ENCODE measurements at places on chromosomes 7 and 10.

- no peak for DNase-seq
Measured at GRCh38 chr7:1111156-1111555, 23.2 kb downstream of the GPER1 start.

GRCh38 chr7:148939128-148939755, 55.2 kb upstream of the EZH2 start:
- no peak for DNase-seq

GRCh38 chr10:55628260-55628701, 732.8 kb downstream of the ZWINT start:
- DNase-seq: no peak

GRCh38 chr10:4851176-4851575, 25.2 kb downstream of the AKR1E2 start:
- DNase-seq: no peak

DNA sequence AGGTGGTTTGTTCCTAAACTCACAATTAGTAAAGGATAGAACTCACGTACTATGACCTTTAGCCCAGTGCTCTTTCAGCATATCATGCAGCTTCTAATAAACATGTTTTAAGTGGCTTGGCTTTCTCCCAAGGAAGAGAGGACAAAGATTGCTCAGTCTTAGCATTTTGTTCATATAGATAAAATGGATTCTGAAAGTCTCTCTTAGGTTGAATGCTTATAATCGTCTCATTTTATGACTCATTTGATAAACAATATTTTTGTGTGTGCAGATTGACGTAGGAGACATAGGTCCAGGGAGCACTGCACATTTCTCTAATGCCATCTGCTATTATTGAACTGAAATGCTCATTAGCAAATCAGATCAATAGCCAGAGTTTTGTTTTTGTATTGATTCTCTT, 44.8 kb downstream of the GNAT3 start:
- DNase-seq: no peak

DNA sequence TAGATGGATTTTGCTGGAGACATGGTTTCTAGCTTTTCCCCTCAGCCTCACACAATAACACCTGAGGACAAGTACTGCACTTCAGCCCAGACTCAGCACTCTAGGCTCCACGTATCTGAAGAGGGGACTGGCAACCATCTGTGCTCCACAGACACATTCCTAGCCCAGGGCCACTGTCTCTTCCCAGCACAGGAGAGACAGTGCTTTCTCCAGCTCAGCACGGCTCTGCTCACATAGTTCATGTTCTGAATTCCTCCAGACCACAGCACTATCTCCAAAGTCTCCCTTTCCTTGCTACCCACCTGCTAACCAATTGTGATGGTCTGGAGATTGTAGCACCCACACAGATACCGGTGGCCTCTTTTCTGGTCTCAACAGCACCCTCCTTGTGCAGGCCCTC, 114.5 kb downstream of the HTR7 start:
- no peak for DNase-seq

DNA sequence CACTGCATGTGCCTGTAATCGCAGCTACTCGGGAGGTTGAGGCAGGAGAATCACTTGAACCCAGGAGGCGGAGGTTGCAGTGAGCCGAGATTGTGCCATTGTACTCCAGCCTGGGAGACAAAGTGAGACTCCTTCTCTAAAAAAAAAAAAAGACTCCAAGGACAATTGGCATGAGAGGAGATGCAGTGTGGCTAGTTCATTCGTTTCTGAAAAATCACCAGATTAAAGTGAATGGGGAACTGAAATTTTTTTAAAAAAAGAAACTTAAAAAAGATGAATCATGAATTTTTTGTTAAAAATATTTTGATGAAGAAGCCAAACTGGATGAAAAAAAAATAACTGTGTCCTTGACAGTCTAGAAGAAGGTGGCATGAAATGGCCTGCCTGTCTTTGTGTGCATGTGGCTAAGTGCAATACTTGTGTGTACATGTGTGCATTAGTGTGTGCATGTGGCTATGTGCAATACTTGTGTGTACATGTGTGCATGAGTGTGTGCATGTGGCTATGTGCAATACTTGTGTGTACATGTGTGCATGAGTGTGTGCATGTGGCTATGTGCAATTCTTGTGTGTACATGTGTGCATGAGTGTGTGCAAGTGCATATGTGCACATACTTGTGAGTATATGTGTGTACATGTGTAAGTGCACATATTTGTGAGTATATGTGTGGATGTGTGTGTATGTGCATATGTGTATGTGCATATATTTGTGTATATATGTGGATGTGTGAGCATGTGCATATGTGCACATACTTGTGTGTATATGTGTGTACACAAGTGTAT, 391.7 kb upstream of the KLF6 start:
- no peak for DNase-seq
